MV-4-11 (cell line): ENCODE measurements at places on chromosomes 7 and 10.
A peak's percentile ranks its signal among the peaks of the same experiment; 100 is the strongest.

- peak; percentile 69 for DNase-seq
Observed at GRCh38 chr10:45470098-45471012, 96.3 kb downstream of the ALOX5 start.

DNA sequence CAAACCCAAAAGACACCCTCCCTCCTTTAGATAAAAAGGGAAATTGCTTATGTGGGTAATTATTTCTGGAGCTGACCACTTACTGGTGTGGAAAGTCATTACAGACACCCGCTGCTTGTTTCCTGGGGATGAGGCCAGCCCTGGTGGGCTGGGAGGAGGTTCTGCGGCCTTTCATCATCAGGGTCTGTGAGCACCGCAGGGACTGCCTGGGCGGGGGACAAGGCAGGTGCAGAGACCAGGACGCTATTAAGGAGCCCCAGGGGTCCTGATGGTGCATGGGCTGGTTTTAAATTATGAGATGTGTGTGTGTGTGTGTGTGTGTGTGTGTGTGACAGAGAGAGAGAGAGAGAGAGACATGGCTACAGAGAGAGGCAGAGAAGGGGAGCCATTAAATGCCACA lies 171.2 kb downstream of the DNAJB6 start:
- peak; percentile 71 for DNase-seq

GRCh38 chr10:97788552-97789442 lies 17.0 kb upstream of the SFRP5 start:
- DNase-seq: no peak

GRCh38 chr10:8438603-8439002 lies 384.1 kb downstream of the GATA3 start:
- no peak for DNase-seq

DNA sequence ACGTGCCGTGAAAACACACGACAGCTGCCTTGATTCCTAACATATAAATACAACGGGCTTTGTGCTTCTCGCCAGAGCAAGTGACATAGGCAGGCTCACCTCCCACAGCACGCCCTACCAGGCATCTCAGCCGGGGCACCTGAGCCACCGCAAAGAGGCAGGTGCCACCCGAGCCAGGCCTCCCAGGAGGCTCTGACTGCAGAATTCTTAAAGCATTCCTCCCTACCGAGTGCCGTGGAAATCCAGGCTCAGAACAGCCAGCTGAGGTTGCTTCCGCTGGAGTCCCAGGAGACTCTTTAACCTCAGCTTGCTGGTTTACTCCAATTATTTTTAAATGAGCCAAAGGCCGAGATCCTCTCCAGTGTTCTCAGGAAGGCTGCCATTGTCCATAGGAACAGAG lies 206.5 kb downstream of the USP6NL start:
- no peak for DNase-seq

DNA sequence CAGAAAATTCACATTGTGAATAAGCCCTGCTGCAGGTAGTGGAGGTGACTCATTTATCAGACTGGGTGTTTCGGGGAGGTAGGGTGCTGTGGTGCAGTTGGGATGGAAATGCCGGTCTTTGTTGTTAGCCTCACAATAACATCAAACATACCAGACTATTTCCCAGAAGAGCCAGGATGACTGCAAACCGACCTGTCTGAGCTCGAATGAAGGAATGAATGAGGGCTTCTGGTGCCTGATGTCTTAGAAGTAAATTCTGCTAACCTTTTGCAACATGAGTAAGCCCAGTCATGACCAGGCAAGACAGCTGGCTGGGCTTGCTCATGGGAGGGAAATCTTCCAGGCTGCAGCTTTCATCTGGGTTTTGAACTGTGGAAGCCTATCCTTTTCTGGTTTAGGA lies 2.4 kb upstream of the VDAC2 start:
- DNase-seq: no peak

DNA sequence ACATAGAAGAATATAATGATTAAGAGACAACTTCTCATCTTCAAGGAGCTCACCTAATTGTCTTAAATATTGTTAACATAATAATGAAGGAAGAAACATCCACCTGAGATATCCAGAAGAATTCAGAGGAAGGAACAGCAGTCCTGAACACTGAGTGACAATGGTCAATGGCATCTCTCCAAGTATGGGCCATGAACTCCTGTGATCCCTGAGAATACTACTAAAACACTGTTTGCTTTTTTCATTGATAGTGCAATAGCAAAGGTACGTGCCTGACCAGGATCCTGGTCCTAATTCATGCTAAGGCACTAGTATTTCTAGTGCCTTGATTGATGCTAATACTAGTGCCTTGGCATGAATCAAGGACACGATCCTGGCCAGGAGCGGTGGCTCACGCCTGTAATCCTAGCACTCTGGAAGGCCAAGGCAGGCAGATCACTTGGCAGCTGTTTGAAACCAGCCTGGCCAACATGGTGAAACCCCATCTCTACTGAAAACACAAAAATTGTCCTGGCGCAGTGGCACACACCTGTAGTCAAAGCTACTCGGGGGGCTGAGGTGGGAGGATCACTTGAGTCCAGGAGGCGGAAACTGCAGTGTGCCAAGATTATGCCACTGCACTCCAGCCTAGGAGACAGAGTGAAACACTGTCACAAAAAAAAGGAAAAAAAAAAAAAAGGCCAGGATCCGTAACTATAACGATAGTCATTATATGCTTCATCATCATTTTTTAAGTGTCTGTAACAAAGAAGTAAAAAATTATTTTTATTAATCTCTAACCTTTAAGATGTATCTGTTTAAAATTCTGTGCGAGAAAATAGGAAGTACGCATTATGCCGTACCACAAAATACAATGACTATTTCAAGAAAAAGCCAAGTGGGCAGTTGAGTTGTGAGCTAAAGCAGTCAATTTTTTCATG lies 49.1 kb downstream of the SRPK2 start:
- no peak for DNase-seq

- DNase-seq: no peak
Observed at GRCh38 chr10:31583293-31583692, 264.3 kb downstream of the ZEB1 start.

GRCh38 chr10:88411772-88412349 lies 171.3 kb downstream of the RNLS start:
- DNase-seq: peak; percentile 55

DNA sequence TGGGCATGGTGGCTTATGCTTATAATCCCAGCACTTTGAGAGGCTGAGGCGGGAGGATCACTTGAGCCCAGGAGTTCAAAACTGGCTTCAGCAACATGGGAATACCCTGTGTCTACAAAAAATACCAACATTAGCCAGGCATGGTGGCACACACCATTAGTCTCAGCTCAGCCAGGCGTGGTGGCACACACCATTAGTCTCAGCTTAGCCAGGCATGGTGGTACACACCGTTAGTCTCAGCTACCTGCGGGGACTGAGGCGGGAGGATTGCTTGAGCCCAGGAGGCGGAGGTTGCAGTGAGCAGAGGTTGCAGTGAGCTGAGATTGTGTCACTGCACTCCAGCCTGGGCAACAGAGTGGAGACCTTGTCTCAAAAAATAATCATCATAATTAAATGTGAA lies 9.0 kb downstream of the LRRC27 start:
- DNase-seq: no peak

DNA sequence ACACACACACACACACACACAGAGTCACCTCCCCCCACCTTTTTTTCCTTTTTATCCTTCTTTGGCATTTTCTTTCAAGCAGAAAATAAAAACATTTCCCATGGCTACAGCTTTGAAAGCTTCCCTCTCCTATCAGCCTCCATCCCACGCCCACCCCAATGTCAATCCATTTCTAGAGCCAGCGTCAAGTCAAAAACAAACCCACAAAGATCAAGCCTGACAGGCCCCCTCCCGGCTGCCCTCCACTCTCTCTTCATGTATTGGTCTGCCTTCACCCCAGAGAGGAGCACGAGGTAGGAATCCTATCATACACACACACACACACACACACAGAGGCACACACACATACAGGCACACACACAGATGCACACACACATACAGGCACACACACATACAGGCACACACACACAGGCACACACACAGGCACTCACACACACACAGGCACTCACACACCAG lies 8.0 kb upstream of the TNRC18 start:
- no peak for DNase-seq

DNA sequence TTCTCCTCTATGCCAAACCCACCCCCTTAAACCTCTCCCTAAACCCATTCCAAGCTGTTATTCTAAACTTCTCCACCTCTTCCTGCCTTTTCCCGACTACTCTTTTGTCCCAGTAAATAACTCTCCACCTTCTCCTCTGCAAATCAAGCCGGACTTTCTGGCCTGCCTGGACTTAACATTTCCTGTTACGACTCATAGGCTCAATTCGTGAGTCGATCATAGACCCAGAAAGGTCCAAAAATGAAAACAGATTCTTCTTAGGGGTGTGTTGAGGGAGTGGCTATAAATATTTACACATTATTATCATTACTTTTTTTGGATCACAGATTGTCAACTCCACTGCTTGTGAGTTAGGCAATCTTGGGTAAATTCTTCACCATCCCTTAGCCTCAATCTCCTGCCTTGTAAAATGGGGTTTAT lies 59.0 kb upstream of the HABP2 start:
- DNase-seq: no peak

DNA sequence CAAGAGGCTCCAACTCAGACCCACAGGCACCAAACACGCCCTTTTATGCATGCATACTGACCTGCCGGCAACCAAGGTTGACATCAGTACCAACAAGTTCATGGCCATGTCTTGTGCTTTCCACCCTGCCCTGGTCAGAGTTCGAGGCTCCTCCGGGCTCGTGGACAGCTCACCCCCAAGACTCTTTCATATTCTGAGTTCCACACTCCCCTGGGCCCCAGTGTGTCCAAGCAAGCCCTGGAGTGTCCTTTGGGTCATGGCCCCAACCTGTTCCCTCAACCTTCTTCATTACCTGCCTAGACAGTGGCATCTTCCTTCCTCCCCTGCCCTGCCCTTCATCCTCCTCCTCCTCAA lies 40.5 kb downstream of the HIF1AN start:
- DNase-seq: no peak

GRCh38 chr7:45893996-45894664 lies 5.8 kb downstream of the IGFBP1 start:
- no peak for DNase-seq

GRCh38 chr10:76444034-76444800 lies 1012.8 kb downstream of the LRMDA start:
- DNase-seq: no peak

DNA sequence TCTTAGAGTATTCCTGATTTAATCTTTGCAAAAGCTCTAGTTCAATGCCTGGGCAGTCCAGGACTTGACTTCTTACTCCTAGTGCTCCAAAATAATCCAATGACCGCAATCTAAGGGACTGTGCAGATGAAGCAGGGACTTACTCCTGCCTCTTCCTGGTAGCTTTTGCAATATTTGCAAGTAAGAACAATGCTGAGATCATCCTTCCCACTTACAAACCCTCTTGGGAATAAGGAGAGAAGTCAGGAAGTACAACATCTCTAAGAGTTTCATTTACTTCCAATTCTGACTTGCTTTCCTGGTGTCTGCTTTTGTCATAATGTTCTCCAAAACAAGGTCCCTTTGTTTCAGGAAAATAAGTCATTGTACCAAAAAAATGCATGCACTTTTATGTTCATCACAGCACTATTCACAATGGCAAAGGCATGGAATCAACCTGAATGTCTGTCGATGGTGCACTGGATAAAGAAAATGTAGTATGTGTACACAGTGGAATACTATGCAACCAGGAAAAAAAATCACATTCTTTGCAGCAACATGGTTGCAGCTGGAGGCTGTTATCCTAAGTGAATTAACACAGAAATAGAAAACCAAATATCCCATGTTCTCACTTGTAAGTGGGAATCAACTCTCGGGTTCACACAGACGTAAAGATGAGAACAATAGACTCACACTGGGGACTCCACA lies 7.1 kb upstream of the KCNMA1 start:
- no peak for DNase-seq

DNA sequence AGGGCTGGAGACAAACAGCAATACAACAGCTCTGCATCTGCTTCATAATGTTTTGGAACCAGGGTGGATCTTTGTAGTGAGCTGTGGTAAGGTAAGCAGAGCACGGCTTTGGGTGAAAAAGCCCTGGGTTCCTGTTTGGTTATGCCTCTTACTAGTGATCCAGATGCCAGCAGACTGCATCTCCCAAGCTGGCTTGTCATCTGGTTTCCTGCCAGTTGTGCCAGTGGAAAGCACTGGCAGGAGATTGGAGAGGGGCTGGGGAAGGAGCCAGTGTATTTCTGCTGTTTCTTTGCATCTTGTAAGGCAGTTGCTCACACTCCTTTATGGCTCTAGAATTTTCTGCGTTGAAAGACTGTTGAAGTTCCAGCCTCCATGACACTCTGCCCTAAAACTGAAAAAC lies 137.6 kb downstream of the TSPAN12 start:
- no peak for DNase-seq

- DNase-seq: no peak
Observed at GRCh38 chr10:13719425-13719824, 132.7 kb downstream of the PRPF18 start.

DNA sequence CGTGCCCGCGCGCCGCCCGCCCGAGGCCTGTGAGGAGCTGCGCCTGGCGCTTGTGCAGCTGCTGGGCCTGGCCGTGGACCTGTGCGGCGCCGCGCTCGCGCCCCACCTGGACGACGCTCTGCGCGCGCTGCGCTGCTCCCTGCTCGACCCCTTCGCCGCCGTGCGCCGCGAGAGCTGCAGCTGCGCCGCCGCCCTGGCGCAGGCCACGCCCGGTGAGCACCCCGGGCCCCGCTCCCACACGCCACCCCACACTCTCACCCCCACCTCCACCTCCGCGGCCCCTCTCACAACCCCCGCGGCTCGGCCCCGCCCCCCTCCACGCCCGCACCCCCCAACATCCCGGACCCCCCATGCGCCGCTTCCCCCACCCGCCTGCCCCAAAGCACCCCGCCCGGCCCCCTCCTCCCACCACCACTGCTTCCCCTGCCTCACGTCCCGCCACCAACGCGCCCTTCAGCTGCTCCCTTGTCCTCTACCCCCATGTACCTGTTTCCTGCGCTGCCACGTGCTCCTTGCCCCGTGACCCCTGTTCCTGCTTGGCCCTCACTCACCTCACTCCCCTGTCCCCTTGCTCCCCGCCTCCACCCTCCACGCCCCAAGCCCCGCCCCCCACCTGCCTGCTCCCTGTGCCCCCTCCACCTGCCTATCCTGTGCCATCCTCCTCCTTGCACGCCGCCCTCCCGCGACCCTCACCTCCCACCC lies at the start of gene PRKAR1B:
PRKAR1B (minus strand) TSS at position 178 of the 702 bp plus-strand sequence. CDS start 15,776 bp downstream, outside the sequence.
- no peak for DNase-seq
